ENCODE measurements at places on chromosomes 7 and 10.

DNA sequence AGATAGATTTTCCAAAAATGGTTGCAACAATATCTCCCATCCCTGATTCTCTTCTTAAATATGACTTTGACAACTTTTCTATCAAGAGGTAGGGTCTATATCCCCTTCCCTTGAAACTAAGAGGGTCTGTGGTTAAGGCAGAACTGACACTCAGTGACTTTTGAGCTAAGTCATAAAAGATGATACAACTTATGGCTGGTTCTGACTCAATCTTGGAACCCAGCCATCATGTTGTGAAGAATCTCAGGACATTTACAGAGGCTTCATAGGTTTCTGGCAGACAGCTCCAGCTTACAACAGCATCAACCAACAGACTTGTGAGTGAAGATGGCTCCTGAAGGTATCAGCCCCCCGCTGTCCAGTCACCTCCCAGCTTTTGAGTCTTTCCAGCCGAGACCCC lies 203.5 kb downstream of the RNLS start:
- DNase-seq = peak; percentile 31

DNA sequence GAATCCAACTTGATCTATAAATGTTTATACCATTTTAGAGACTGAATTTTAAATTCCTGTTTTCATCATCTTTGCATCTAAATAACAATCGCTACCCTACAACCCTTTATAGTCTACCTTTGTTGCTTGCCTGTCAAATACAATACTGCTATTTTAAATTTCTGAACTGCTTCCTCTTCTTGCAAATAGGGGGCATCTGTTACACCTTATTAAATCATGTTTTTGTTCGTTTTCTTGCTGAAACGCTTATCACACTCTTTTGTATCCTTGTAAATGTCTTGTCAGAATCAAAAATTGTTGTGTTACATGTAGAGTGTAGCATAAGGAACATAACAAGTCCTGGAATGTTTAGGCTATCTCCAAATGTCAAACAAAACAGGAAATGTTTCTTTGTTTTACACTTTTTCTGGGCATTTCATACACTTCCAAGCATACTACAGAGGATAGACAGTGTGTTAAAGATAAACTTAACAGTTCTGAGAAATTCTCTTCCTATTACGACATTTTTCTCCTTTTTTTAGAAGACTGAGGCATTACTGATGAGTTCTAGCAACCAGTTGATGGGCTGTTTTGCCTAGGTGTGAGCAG lies 281.3 kb downstream of the GPR158 start:
- no peak for DNase-seq

DNA sequence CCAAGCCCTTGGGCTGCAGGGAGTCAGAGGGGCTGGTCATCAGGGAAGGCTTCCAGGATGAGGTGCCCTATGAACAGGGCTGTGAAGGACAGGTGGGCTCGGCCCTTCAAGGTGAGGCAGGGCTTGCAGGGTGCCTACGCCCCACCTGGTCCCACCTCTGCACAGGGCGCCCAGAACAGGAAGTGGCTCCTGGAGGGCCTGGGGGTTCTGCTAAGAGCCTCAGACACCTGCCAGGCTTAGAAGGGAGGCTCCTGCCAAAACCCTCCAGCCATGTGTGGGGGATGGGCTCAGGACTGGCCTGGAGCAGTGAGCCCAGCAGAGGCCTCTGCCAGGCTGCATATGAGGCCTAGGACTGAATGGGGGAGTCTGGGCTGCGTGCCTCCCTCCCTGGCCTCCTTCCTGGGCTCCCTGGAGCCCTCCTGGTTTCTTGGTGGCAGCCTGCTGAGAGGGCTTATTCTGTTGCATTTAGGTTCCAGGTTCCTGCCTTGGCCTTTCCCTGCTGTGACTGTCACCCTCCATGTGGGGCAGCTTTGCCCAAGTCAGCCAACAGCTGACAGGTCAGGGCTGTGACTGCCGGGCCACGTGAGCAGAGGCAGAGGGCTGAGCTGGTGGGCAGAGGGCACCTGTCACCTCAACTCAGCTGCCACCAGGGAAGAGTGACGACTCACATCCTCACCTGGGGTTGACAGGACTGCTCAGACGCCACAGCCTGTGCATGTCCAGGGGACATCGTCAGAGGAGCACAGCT lies 45.2 kb upstream of the MSMB start:
- DNase-seq = no peak

GRCh38 chr7:101169838-101170551 lies 4.6 kb upstream of the VGF start:
- DNase-seq = peak; percentile 69

- DNase-seq = no peak
These were observed 173.9 kb downstream of the TNS3 start for GRCh38 chr7:47407821-47408674.

DNA sequence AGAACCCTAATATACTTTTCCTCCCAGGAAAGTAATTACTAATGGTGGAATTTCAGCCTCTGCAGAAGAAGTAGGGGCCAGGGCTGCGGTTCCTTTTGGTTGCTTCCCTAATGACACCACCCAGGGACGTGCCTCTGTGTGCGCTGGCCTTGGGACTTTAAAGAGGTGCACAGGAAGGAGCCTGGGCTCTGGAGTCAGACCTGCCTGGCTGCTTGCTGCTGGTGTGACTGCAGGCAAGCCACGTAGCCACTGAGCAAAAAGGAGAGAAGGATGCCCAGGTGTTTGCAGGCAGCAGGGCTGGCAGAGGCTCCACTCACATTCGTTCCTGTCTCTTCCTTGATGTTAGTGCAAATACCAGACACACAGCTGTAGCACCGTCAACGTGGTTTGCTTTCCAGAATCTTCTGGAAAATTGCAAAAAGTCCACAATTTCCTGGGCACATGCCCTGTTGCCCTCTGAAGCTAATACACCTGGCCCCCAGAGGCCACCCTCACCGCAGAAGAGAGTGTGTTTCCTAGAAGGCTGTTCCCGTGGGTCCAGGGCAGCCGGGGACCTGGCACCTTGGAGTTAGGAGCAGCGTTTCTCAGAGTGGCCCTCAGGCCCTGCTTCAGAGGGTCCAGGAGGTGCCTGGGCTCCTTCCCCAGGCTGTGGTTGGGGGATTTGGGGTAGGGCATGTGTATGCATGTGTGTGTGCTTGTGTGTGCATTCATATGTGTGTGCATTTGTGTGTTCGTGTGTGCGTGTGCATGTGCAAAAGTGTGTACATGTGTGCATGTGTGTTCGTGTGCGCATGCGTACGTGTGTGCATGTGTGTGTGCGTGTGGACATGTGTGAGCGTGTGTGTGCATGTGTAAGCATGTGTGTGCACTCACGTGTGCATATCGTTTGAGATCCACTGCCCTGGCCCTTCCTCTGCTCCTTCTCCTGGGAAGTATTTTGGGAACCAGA lies 12.8 kb upstream of the PRKAG2 start:
- no peak for DNase-seq

GRCh38 chr10:47008769-47009168 lies 97.5 kb downstream of the PTPN20 start:
- DNase-seq = no peak

- DNase-seq = peak; percentile 77
These were observed 15.6 kb downstream of the PDAP1 start for GRCh38 chr7:99392659-99393354.

GRCh38 chr7:664997-665735 lies 61.3 kb upstream of the DNAAF5 start:
- DNase-seq = peak; percentile 28

DNA sequence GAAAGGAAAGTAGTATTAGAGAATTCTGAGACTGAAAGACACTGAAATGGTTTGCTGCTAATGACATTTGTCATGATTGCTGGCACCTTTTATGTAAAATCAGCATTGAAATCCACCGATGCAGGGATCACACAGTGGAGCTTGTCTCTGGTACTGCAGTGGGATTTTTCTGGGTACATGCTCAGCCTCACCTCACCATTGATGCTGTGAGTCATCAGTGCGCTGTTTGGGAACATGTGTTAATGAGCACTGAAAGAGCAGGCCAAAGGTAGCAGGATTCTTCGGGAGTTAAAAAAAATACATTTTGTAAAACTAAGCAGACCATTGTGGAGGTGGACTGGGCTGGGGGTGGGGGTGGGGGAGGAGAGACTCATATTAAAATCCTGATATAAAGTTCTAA lies 174.9 kb downstream of the CREB5 start:
- no peak for DNase-seq

GRCh38 chr7:84675633-84676034 lies 481.0 kb upstream of the SEMA3A start:
- DNase-seq = no peak

DNA sequence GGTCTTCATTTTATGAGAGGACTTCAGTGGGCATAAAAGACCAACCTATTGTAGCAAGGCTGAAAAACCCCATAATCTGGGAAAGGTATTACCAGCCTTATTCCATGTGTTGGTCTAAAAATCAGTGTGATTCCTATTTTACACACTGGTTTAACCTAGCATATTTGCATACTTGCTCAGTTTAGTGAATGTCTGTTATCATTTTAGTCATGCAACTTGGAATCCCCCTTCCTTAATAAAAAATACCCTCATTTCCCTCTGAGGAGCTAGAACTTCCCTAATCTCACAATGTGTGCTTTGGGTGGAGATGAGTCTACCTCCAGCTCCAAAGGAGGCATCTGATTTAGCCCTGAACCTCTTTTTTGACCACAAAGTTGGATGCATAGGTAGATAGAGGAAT lies 312.8 kb upstream of the SORCS1 start:
- DNase-seq = no peak

GRCh38 chr7:78634093-78634492 lies 819.4 kb downstream of the MAGI2 start:
- no peak for DNase-seq

DNA sequence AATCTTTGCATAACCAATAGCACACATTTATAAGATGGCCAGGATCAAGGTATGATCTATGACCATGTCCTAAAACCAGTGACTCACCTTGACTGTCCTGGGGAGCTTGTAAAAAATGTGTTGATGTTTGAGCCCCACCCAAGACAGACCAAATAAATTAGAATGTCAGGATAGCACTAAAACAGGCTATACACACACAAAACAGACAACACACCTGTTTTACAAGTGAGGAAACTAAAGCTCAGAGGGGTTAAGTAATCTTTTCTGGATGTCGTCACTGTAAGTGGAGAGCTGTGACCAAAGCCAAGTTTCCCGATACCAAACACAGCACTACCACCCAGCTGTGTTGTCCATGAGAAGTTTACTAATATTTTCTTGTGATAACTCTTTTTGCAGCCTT lies 84.5 kb downstream of the AVL9 start:
- no peak for DNase-seq

- DNase-seq = no peak
These were observed 1.1 kb upstream of the MKLN1 start for GRCh38 chr7:131326576-131326975.

DNA sequence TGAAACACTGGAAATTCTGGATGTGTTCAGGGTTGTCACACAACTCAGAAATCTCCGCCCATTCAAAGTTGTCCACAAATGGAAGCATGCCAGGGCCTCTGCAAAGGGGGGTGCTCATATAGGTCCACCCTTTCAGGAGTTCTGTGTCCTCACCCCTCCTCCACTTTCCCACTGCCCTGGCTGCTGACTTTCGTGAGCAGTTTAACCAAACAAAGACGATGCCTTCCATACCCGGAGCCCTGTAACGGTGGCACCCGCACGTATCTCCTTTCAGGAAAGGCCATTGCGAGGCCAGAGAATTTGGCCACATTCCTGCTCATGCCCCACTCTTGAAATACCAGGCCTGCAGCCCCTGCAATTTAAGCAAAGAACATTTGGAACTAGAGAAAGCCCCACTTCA lies 1.4 kb downstream of the CPXM2 start:
- DNase-seq = no peak

DNA sequence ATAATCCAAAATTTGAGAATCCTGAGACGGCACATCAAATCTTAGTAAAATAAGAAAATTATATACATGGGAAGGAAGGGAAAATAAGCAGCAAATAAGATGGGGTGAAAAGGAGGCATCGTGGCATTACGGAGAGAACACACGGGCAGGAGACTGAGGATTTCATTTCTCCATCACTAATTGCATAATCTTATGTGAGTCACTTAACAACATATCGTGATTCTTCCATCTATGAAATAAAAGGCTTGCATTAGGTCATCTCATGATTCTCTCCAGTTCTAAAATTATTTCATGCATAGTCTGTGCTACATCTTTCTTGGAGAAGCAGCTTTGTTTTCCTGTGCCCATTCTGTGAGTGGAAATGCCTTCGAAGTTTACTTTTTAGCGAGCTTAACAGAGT lies 288.7 kb downstream of the LRMDA start:
- DNase-seq = no peak

- no peak for DNase-seq
These were observed 3.0 kb upstream of the MINDY3 start for GRCh38 chr10:15863323-15863722.

DNA sequence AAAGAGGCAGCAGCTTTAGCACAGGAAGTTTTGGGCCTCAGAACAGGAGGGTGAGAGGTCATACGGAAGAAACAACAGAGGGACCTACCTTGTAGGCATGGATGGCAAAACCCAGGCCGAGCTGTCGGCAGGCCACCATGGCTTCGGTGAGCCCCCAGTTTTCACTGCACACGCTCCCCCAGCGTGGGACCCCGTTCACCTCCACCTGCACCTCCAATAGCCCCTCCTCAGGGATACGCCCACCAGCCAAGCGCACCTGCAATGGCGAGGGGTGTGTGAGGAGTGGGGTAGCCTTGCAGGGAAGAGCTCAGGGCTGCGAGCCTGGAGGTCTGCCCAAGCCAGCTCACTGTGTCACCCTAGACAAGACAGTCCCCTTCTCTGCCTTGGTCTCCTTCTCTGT lies 11.3 kb downstream of the LOXL4 start:
- DNase-seq = no peak

DNA sequence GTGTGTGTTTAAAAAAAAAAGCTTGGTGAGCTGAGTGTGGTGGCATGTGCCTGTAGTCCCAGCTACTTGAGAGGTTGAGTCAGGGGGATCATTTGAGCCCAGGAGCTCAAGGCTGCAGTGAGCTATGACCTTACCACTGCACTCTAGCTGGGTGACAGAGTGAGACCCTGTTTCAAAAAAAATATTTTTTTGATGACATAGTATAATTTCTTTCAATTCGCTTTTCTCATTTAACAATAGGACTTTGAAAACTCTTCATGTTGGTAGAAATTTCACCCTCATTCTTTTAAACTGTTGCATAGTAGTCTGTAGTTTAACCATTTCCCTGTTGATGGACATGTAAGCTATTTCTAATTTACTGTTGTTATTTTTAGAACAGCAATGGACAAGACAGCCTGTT lies 55.7 kb upstream of the EXOC6 start:
- no peak for DNase-seq

- no peak for DNase-seq
These were observed 2.0 kb downstream of the EVX1 start for GRCh38 chr7:27244488-27245123.

GRCh38 chr10:91391920-91392319 lies 18.2 kb upstream of the HECTD2 start:
- no peak for DNase-seq

Measured in cerebellar cortex (tissue), 1 donor.